Cardiac atrium fibroblast (primary cell): ENCODE measurements at places on chromosomes 1 and 21. TPM values are rescaled to one million over a fixed set of nuclear protein-coding genes. Genes with fewer than 3 reads are reported as not detected.

The MTARC2 gene
- total RNA-seq: 2.1 and 3.8 TPM in 2 replicates

The LIN28A gene
- not detected in 2 replicates for total RNA-seq

The ENAH gene
- total RNA-seq: 65.0 and 106 TPM in 2 replicates

The FCGR1A gene
- not detected in 2 replicates for total RNA-seq

The PRDM16 gene
- total RNA-seq: 0.81 and 4.2 TPM in 2 replicates

The SLC66A1 gene
- total RNA-seq: 13.9 and 20.9 TPM in 2 replicates
